GM23338 (cell line): ENCODE measurements at places on chromosomes 13 and 19.

GRCh38 chr13:40313269-40314200 lies 352.9 kb downstream of the FOXO1 start:
- DNase-seq, result no peak

DNA sequence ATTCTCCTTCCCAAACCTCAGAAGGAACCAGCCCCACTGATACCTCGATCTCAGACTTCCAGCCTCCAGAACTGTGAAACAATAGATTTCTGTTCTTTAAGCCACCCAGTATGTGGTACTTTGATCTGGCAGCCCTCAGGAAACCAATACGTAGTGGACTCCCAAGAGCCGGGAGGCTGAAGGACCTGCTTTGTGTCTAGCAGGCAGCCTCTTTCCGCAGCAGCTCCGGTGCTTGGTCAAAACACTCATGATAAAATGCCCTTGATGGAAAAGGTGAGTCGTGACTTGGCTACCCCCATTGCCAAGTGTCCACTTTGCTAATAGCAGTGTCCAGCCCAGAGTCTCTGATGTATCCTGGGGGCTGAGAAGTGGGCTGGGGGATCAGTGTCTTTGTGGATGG lies 158.8 kb upstream of the TMTC4 start:
- no peak for DNase-seq

DNA sequence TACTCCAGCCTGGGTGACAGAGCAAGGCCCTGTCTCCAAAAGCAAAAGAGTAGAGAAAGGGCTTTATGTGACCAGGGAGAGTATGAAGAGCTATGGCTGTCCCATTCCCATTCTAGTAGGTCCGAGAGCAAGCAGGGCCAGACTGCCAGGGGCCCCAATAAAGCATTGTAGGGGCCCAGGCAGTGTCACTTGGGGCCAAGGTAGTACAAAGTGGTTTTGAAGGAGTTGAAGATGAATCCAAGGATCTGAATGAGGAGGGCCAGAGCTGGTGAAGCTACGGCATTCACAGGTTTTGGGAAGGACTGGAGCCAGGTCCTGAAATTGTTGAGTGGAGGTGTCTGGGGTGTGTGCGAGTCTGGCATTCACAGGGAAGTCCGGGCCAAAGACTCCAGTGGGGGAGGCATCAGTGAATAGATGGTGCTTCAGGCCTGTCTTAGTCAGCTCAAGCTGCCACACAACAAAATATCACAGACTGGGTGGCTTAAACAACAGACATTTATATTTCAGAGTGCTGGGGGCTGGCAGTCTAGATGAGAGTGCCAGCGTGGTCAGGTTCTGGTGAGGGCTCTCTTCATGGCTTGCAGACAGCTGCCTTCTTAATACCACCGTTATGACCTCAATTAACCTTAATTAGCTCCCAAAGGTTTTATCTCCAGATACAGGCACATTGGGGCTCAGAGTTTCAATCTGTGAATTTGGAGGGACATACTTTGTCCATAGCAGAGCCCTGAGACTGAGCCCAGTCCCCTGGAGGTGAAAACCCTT lies 9.9 kb downstream of the NACC1 start:
- DNase-seq, result no peak

- DNase-seq, result peak; percentile 43
Observed at GRCh38 chr19:46861691-46862502, 1.1 kb downstream of the ARHGAP35 start.

DNA sequence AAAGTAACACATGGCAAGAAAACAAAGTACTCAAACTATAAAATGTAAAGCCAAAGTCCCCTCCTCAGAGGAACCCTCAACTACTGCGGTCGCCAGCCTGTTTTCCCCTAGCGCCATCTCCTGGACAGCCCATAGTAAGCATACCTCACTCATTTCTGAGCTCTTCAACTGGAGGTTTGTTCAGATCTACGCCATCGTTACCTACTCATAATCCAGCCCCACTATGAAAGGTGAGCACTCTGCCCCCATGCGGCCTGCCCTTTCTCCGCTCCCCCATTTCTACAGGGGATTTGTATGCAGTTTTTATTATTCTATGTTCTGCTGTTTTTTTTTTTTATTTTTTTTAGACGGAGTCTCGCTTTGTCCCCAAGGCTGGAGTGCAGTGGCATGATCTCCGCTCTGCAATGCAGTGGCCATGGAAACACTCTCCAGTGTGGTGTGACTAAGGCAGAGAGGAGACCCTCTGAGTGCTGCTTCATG lies 26.2 kb downstream of the OPA3 start:
- peak; percentile 93 for DNase-seq

- no peak for DNase-seq
Observed at GRCh38 chr13:90205911-90206310, 1141.6 kb upstream of the MIR17HG start.

DNA sequence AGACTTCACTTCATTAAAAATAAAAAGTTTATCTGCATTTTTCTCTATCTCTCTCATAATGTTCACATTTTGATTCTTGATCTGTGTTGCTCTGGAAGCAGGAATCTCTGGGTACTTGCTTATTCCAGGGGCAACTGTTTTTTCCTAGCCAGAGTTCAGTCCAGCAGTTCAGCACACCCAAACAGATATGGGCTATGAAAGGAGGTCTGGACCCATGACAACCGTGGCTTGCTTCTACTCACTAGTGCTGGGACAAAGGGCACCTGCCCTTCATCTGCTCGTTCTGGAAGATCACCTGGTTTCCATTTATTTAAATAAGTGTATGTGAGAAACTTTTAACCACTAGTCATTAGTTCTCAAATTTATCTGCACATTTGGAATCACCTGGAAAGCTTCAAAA lies 36.0 kb downstream of the POLR1D start:
- DNase-seq, result no peak

- DNase-seq, result no peak
Observed at GRCh38 chr13:36683701-36684100, 9.9 kb downstream of the SERTM1 start.

- DNase-seq, result no peak
Observed at GRCh38 chr19:32174386-32175113, 170.9 kb upstream of the ZNF507 start.

DNA sequence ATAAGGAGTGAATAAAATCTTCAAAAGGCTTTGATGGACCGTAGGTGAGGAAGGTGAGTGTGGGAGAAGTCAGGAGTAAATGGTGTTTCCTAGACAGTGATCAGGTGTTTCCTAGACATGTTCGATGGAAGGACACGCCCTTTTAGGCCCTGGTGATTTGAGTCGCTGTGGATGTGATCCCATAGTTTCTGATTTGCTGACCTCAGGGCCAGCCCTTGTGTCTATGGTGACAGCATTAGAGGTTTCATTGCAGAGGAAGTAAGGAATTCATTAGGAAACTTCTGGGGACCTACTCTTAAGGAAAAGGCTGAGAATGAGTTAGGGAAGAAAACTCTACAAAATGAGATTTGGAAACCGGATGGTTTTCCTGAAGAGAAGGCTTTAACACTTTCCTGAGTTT lies 31.5 kb upstream of the RNF113B start:
- DNase-seq, result no peak

DNA sequence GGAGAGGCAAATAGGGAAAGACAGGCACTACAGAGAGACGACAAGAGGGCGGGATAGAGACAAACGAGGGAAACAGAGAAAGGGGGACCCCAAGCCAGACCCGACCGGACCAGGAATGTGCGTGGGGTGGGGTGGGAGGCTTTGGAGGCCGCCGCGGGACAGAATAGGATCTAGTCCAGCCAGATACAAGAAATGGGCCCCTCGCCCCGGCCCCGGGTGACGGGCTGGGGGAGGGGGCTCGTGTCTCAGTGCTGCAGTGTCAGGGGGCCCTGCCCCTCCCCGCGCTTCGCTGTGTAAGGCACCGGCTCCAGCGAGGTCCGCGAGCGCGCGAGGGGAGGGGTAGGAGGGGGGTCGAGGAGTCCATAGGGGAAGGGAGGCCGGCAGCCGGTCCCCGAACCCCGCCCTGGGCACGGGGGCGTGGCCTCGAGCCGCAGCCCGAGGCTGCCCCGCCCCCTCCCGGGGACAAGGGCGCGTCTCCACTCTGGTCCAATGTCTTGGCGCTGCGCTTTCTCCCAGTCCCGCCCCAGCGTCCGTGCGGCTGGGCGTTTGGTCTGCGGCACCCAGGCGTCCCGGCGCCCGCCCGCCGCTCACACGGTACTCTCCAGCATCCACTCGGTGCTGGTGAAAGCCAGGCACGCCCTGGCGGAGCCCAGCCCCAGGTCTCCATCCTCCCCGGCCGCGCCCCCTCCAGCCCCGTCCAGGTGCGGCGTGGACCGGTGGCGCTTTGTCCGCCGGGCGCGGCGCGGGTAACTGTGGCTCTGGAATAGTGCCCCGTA lies 11.0 kb downstream of the IFNL1 start:
- peak; percentile 90 for DNase-seq

DNA sequence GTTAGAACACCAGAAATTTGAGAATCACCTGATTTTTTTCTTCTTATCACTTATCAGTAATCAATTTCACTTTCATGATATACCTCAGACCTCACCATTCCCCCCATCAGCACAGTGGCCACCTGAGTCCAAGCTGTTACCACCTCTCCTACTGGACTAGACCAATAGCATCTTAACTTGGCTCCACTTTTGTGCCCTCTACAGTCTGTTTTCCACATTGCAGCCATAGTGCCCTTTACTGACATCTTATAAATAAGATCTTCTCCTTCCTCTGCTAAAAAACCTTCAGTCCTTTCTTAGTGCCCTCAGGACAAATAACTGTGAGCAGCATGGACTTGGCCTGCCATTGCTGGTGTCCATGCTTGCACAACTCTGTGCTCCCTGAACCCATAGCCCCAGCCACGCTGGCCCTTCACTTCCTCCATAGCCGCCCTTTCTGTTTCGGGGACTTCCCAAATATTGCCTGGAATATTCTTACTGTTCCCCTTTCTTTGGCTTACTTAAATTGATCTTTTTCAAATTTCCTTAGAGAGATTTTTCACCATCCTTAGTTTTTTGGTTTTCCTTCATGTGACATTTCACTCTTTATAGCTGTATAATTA lies 380.8 kb downstream of the LMO7 start:
- DNase-seq, result peak; percentile 80

GRCh38 chr13:64723724-64724123 lies 2506.4 kb downstream of the PCDH9 start:
- DNase-seq, result peak; percentile 15

DNA sequence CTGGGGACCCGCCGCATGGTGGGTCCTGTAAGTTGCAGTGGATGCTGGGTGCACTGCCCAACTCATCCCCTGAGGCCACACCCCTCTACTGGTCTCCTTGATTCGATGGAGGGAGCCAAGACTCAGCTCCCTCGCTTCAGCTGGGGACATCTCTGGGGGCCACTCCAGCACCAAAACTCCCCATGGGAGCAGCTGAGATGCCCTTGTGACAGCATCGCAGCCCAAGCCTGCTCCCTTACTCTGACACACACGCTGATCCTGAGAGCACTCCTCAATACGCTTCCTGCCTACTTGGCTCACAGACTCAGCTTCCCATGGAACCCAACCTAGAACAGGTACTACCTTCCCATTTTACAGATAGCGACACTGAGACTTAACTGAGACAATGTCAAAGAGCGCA lies 56.2 kb downstream of the PEPD start:
- DNase-seq, result no peak

DNA sequence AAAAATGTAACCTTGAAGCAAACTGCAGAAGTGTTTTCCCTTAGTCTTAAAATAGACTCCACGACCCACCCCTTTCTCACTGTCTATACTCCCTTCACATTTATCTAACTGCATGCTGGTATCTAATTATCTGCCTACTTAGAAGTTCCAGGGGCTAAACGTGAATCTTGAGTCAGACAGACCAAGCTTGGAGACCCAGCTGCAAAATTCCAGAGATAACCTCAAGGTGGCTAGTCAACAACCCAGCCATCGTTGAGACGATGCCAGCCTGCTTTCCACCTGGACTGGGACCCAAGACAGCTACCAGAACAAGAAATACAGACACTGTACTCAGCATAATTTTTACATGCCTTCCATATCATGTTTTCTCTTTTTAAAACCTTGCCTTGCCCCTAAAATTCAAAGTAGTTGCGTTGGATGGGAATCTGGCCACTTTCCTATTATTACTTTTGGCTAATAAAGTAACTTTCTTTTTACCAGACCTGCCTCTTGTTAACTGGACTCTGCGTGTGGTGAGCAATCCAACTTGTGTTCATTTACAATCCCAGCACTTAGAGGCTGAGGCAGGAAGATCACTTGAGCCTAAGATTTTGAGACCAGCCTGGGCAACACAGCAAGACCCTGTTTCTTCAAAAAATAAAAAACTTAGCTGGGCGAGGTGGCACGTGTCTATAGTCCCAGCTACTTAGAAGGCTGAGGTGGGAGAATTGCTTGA lies 82.3 kb downstream of the CDADC1 start:
- no peak for DNase-seq

DNA sequence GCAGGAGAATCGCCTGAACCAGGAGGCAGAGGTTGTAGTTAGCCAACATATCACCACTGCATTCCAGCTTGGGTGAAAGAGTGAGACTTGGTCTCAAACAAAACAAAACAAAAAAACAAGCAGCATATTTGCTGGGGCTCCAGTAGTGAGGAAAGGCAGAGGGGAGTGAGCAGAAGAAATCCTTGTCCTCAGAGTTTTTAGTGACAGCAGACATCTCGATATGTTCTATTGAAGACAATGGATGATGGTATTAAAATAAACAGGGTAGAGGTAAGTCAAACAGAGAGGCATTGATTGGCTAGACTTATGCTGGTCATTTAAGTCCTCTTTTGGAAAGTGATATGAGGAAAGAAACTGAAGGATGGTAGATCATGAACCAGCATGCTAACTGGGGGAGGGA lies 19.0 kb downstream of the NLRP7 start:
- DNase-seq, result peak; percentile 68

DNA sequence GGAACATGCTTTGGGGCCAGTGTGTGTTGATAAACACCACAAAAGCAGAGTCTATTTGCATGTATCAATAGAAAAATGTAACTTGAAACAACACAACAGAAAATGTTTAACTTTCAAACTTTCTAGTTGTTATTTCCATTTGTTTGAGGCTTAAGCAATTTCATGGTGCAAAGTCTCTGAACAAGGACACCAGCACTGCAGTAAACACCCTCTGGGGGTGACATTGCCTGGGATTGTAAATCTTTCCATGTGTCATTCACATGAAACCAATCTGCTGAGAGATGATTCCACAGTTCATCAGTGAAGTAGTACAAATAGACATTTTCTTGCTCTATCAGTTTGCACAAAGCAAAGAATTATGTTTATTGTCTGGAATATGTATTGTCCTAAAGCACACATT lies 124.5 kb downstream of the ITGBL1 start:
- DNase-seq, result no peak

DNA sequence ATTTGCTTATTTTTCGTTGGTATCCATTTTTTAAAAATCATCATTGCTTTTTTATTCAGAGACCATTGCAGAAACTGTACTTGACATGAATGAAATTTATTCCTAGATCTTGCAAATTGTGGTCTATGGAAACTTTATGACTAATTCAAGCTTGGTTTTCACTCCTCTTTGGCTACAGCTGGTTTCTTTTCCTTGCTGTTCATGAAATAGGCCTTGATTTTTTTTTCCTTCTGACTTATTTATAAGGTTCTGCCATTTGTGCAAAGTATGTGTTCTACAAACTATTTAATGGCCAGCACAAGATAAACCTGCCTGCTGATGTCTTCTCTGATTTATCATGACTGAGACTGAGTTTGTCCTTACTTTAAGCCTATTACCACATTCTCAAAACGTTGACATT lies 764.0 kb upstream of the SLITRK5 start:
- no peak for DNase-seq

- DNase-seq, result no peak
Observed at GRCh38 chr13:20428666-20429644, 96.7 kb downstream of the CRYL1 start.
